ENCODE measurements at places on chromosomes 2 and 18. TPM values are rescaled to one million over a fixed set of nuclear protein-coding genes. Genes with fewer than 3 reads are reported as not detected.

DNA sequence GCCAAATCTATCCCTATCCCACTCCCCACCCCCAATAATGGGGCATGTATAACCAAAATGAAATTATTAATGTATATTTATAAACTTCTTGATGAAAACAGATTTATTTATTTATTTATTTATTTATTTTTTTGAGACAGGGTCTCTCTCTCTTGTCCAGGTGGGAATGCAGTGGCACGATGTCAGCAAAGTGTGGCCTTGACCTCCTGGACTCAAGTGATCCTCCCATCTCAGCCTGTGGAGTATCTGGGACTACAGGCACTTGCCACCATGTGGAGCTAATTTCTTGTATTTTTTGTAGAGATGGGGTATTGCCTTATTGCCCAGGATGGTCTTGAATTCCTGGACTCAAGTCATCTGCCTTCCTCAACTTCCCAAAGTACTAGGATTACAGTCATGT lies 28.0 kb upstream of the HNRNPA3 start:
- DNase-seq: no peak

DNA sequence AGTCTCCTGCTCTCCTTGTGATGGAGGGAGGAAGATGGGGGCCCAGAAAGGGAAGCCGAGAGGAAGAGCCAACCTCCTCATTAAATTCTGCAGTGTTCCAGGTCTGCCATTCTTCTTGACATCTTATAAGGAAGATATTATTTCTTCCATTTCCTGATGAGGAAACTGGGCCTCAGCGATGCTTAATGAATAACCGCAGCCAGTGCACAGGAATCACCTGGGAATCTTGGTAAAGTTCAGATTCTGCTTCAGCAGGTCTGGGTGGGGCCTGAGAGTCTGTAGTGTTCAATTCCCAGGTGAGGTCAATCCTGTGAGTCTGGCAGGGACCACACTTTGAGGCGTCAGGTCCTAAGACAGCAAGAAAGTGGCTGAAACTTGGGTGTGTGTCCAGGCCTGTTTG lies 17.3 kb downstream of the PCARE start:
- DNase-seq: no peak

Gene MARCO
- total RNA-seq: not detected

Gene CAPN14
- total RNA-seq: 0.47 TPM

Gene ALKAL2
- 0.63 TPM for total RNA-seq

DNA sequence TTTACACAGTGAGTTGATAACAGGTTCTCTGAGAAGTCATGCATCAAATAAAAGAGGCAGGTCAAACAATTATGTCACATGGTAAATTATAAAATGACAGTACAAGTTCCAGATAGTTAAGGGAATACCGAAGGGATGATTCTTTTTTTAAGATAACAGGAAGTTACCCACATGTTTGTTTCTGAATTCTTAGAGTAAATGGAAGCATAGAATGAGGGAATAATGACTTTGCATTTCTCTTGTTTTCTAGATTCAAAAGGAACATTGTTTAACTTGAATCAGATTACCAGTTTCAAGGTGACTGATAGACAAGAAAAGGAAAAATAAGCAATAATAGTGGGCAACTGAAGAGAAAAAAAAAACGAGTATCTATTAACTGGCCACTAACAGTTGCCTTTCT lies 124.5 kb downstream of the MIB1 start:
- no peak for DNase-seq

Gene PSD4
- total RNA-seq: 2.4 TPM

Gene ORMDL1
- total RNA-seq: 62.8 TPM

- DNase-seq: no peak
Measured at GRCh38 chr18:55024564-55024963, 65.3 kb upstream of the CCDC68 start.

GRCh38 chr2:46366668-46367052 lies 69.5 kb downstream of the EPAS1 start:
- no peak for DNase-seq

DNA sequence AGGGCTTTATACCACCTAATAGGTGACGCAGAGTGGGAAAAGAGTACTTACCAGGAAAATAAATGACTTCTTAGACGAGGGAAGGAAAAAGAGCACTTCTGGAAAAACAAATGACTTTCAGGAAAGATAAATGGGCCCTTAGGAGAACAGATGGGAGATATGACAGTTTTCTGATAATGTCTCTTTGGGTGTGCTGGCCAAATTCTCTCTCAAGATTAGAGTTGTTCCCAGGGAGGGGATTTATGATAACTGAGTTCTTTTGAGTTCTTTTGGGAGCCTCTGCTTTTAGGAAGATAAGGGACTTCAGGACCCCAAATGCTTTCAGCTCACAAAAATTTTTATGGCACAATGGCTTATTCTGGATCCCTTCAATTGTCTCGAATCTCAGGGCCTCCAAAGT lies 104.2 kb upstream of the MSH2 start:
- no peak for DNase-seq

GRCh38 chr2:134773759-134774742 lies 55.3 kb upstream of the TMEM163 start:
- DNase-seq: no peak

All from neural crest cell (in vitro differentiated cells).